ENCODE measurements at places on chromosomes 12 and 14.

DNA sequence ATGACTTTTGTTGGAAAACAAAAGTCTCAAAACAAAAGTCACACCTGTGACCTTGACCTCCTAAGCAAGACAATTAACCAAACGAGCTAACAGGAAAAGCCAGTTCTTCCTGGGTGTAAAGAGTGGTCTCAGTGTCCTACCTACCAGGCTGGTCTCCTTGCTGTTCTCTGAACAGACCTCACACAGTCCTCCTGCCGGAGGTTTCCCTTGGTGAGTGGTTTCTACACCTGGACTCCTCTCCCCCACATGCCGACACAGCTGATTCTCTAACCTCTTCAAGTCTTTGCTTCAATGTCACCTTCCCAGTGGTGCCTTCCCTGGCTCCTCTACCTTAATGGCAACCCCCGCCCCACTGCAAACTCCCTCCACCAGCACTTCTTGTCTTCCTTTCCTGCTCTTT, 238.6 kb downstream of the ZFP36L1 start:
- no peak for DNase-seq

- no peak for DNase-seq
Observed at GRCh38 chr12:713281-713875, 39.0 kb upstream of the WNK1 start.

DNA sequence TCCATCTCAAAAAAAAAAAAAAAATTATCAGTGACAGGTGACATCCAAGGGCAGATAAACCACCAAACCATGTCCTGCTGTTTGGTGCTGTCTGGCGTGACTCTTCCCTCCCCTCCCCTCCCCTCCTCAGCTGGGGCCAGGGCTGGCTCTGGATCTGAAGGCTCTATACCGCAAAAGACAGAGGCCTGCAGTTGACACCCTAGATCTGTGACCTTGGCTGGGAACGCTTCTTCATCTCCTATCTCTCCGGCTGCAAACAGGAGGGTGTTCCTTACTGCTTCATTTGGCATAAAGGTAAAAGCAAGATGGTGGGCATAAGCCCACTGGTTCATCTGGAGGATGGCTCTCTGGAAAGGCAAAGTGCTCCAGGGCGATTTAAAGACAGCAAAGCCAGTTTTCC, 126.8 kb upstream of the PRMT8 start:
- DNase-seq: no peak

DNA sequence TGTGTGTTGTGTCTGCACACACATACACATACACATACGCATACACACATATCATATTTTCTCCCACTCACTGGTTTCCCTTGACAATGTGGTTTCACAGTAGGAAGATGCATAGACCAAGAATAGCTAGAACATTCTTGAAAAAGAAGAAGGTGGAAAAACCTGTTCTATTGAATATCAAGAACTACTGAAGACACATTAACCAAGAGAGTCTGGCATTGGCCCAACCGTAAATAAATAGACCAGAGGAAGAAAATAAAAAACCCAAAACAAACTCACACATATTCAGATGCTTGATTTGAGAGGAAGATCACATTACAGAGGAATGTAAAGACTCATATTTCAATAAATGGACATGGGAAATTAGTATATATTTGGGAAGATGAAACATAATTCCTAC, 311.3 kb downstream of the FOXG1 start:
- no peak for DNase-seq

- no peak for DNase-seq
Observed at GRCh38 chr12:108302403-108303311, 36.5 kb downstream of the CMKLR1 start.

DNA sequence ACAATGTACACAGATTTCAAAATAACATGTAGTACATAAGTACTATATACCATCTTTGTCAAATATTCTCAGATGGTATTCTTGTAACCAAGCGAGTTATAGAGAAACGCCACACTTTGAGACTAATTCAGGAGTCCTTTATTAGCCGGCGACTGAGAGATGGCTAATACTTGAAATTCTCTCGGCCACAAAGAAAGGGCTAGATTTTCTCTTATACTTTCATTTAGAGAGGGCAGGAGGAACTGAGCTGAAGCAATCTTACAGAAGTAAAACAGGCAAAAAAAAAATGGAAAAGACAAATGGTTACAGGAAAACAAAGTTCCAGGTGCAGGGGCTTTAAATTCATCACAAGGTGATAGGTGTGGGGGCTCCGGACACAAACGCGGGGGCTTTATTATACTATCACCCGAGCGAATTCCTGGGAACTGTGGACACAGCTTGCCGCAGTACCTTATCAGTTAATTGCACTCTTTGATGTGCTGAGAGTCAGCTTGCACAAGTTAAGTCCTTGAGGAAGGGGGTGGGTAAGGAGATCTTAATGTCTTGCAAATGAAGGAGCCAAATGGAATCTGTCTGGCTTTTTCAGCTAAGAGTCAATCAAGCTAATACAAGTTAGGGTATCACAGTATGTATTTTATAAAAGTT, 382.3 kb downstream of the KCNH5 start:
- no peak for DNase-seq

GRCh38 chr12:120599672-120600552, 18.7 kb upstream of the POP5 start:
- DNase-seq: no peak

DNA sequence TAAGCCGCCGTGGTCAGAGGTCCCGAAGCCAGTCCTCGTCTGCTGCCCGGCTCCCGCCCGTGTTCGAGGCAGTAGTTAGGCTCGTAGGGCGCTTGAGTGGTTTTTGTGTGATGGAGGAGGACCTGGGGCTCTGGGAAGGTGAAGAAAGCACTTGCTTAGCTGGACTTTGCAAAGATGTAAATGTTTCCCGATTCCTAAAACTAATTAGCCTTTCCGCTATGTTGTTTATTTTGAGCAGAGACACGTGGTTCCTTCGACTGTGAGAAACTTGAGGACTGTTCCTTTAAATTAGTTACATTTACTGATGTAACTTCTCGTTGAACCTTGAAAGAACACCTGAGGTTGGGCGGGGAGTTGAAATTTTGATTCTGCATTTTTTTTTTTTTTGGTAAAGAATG, 33.9 kb downstream of the MIA2 start:
- peak; percentile 21 for DNase-seq

DNA sequence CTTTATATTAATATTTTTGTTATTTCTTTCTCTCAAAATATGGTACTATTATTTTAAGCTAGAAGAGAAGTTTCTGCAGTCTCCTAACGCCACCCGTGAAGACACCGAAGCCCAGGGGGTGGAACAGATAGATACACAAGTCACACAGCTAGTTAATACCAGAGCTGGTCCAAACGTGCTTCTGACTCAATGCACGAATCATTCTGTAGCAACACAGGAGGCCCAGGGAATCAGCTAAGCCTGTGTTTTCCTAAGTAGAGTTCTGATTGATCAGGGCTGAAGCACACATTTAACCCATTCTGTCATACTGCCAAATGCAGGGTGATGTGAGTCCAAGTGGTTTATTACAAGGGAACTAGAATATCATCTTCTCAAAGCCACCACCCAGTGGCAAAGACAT, 116.9 kb upstream of the PWP1 start:
- no peak for DNase-seq

GRCh38 chr12:75984577-75985182, 46.9 kb downstream of the PHLDA1 start:
- DNase-seq: no peak

DNA sequence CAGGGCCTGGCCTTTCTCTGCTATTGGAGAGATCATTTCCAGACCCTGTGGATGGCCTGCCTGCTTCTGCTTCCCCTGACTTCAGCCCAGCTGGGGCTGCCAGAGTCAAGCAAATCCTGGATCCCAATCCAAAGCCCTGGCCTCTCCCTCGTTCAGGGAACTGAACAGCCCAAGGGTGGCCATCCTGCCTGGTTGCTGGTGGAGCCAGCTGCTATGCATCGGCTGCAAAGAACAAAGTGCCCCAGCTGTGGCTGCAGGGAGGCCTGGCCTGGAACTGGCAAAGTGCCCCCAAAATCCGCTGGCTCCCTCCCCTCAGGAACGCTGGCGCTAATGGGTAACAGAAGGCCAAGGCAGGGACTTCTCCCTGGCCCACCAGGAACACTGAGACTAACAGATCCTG, 56.4 kb downstream of the LRRC74A start:
- no peak for DNase-seq

GRCh38 chr12:52895726-52896189, 9.1 kb downstream of the KRT8 start:
- DNase-seq: no peak
